ENCODE measurements at places on chromosomes 5 and 9.

GRCh38 chr9:124290053-124290591, 32.4 kb downstream of the NEK6 start:
- DNase-seq = no peak

DNA sequence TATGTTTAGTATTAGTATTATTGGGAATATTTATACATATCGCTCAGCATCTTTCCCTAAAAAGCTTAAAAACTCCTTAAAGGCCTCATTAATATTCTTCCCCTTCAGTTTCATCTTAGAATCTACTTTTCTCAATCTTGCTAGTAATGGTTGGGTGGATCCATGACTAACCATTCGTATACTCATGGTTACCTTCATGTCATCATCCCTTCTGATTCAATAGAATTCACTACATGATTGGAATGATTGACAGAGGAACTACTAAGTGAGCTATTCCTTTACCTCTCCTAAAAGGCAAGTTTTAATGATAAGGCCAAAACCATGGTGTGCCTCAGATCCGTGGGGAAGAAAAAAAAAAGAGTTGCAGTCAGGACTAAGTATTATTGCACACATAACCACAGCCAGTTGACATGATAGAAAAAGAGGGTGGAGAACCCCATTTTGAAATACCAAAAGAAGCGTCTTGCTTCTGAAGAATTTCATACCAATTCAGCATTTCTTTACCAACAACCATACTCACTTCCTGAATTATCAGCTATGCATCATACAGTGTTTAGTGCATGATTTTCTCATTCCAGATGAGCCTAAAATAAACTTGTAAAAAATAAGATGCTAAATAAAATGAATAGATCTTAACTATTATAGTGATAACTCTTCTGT, 624.6 kb downstream of the PDE4D start:
- no peak for DNase-seq

DNA sequence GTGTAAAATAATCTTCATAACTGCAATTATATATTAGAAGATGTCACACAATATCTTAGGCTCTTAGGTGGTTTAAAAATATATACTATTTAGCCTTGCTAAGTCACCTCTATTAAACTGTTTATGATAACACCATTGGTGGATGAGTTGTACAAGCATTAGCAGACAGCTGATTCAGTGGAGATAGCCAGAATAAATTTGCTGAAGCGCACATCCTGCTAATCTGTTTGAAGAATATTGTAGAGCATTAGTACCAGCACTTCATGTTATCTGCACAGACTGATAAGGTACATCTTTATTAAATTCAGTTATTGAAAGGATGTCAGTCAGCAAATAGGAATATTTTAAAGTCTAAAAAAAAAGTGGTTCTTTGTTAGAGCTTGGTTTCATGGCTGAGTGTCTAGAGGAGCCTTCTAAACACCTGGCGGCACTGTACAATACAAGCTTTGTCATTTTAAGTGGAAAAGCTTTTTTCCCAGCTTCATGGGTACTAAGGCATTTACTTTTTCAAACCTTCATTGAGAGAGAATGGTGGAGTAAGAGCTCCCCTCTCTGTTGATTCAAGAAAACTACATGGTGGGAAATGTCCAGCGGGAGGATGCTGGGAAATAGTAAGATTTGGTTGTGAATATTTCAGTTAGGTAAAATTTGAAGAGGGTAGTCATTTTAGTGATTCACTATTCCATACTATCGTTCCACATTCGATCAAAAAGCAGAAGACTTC, 275.1 kb downstream of the SLF1 start:
- DNase-seq = no peak

DNA sequence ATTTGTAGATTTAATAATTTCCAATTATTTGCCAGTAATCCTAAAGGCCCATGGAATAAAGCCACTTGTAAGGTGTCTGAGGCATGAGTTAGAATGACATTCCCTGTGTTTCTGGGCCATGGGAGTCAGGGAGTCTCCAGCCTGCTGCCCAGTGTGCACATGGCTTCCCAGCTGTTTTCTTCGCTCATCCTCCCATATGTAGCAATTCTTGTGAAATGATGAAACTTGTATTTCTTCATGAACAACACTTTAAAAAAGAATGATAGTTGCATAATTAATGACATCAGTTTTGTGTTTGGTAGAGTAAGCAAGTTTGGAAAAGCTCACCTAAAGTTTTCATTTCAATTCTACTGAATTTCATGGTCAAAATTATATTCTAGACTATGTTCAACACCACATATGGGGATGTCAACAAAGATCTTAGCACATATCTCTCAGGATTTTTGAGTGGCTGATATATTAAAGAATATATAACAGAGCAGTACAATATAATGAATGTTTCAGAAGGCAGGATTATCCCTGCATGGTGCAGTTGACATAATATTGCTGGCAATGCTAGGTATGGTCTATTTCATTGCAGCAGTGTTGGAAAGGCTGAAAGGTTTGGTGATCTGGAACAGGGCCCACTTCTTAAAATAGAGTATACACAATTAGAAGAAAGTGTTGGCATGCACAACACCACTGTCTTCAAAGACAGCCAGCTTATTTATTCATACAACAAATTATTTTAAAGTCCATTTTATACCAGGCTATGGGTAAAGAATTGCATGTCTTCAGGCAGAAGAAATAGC, 44.7 kb downstream of the GRIN3A start:
- DNase-seq = no peak

DNA sequence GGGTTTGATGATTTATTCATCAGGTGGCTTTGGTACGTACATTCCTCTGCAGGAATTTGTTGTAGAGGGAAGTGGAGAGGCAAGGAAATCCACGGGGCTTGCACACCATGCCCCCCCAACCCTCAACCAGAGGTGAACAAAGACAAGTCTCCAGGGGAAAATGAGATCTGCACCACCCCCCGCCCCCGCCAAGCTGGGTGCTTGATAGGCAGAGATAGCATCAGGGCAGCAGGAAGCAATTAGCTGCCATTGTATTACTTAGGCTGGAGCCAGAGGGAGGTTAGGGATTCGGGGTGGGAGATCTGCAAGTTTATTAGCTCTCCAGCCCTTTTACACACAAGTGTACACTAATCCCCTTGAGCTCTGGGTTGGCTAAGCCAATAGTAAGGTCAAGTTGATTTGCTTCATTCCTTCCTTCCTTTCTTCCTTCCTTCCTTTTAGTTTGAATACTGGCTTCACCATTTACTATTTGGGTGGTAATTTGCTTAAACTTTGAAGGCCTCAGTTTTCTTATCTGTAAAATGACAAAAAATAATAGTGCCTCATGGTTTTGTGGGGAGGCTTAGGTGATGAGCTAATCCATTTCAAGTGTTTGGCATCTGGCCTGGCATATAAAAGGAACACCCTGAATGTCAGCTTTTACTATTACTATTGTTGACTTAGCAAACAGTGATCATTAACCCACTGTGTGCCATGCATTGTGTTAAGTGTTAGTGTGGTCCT, 34.1 kb downstream of the SPRY4 start:
- DNase-seq = no peak

GRCh38 chr9:129464972-129465833, 155.7 kb downstream of the C9orf50 start:
- DNase-seq = no peak

DNA sequence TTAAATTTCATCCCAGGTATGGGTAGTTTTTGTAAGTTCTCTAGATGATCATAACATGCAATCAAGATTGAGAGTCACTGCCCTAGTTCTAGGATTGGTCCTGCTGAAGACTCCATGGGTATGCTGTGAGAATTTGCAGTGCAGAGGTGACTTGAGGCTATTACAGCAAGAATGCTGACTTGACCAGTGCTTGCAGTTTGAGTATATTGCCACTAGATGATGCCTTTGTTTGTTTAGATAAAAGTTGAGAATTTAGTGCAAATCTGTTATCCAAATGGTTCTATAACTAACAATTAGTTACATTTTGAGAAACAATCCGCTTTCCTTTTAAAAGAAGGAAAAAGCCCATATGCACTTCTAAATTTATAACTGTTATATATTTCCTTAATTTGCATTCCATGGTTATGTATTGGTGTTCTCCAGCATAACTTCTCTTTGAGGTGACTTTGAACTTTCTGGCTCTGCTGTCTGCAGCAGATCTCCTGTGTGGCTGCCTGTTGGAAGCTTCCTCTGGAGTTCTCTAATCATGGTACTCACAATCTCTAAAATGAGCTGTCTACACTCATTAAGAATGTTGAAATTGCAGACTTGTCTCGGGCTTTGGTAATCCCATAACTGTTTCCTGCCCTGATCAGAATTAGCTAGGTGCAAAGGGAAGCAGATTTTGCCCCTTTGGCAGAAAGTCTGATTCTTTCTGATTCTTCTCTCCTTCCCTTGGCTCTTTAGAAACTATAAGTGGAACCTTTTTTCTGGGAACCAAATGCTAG, 24.9 kb downstream of the MELK start:
- DNase-seq = no peak

- no peak for DNase-seq
Measured at GRCh38 chr5:57687596-57687995, 205.0 kb upstream of the ACTBL2 start.

Data from activated CD8-positive, alpha-beta memory T cell treated with anti-CD3 and anti-CD28 coated beads for 1 hour (primary cell).